C1 segment of cervical spinal cord (tissue), 14 donors: ENCODE measurements at places on chromosomes 3 and 15.

DNA sequence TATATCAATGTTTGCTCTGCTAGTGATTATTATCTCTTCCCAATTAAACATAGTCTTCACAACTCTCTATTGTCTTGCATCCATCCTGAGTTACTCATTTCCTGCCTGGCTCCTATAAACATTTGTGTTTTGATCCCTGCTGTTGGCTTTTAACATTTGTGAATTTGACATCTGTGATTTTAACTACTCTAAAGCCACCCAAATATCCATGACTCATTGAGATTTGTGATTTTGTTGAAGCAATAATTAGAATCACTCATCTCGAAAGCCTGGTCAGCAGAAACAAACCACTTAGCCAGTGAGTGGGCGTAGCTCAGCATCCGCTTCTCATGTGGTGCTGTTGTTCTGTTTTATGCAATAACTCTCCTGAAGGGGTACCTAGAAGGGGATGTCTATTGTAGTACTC lies 174.3 kb upstream of the ZBTB20 start:
- no peak for DNase-seq

DNA sequence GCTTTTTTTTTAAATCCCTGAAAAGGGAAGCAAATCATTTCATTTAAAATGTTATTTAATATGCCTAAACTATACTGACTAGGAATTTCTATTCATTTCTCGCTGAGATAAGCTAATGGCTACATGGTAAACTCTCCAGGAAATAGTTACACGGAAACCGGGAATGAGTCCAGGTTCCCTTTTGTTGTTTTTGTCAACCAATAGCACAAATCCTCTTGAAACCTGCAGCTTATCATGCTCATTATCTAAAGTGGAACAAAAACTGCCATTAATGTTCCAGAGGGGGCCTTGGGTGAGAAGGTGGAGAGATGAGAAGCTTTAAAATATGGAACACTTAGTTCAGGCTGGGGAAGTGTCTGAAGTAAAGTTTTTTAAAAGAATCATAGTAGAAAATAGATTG lies 113.5 kb upstream of the ALCAM start:
- no peak for DNase-seq

DNA sequence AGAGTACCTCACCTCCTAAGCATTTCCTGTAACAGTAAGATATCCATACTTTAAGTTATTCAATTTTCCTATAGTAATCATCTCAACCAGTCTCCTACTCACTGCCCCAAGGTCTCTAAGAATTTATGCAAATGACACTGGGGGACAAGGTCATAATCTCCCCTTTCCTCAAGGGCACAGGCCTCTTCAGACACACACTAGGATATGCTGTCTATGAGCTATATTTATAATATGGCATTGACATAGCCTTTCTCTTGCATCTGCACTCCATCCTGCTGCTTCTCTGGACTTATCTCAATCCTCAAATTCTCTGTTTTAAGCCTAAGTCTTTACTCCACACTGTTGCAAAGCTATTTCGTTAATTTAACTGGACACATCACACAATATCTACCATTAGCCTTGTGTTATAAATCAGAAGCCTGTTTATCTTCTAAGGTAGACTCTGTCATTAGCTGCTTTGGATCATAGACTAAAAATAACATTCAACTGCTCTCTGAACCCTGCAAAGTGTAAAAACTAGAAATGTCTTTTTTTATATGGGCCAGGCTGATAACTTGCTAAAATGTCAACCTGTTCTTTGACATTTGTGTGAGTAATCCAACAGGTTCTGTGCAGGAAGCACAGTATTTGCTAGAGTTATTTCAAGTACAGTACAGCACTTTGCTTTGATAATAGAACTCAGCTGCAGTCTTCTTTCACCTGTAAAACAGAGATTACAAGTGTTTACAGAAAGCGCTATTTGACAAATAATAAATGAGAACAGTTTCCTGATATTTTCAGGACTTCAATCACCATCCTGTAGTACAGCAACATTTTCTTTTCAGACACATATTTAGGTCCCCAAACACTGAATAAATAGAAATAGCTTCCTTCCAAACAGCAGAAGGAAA lies 17.8 kb upstream of the SEC62 start:
- DNase-seq = no peak

DNA sequence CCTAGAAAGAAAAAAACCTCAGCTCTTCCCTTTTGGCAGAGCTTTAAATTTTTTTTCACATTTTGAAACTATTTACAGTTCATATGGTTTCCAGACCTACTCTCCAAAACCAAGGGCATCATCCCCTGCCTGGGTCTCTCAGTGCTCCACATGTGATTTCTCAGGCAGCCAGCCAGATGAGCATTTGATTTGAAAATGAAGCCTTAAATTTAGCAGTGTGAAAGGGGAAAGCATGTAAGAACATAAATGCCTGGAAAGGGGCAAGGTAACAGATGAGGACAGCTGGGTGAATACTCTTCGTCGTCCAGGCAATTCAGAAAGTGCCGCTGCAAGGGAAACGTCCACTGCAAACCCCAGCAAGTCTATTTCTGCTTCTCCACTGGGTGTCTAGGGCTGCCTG lies 94.8 kb downstream of the ATP8B4 start:
- no peak for DNase-seq

DNA sequence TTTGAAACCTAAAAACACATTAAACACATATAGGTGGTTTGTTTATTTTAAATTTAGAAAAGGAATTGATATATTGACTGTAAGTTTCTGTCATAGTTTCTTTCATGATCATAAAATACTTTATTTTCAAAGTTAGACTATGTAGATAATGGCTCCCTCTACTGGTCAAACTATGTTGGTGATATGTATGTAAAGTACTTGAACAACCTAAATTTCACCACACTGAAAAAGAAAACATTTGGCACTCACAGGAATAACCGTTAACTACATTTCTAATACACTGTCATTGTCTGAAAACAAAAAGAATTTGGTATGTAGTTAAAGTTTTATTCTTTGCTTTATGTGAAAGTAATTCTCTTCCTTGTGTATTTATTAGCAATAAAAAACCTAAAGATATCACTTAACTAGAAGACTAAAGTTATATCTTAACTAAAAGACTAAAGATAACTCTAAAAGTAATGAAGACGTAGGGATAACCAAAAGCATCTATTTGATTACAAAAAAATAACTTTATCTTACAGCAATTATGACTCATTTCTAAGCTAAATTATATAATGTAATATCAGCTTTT lies 427.5 kb downstream of the VGLL3 start:
- DNase-seq = no peak

GRCh38 chr3:122349171-122349570 lies 24.1 kb downstream of the CSTA start:
- DNase-seq = no peak

GRCh38 chr3:133213937-133214336 lies 175.7 kb downstream of the TMEM108 start:
- no peak for DNase-seq

- no peak for DNase-seq
Observed at GRCh38 chr3:21877214-21877754, 126.3 kb upstream of the ZNF385D start.

DNA sequence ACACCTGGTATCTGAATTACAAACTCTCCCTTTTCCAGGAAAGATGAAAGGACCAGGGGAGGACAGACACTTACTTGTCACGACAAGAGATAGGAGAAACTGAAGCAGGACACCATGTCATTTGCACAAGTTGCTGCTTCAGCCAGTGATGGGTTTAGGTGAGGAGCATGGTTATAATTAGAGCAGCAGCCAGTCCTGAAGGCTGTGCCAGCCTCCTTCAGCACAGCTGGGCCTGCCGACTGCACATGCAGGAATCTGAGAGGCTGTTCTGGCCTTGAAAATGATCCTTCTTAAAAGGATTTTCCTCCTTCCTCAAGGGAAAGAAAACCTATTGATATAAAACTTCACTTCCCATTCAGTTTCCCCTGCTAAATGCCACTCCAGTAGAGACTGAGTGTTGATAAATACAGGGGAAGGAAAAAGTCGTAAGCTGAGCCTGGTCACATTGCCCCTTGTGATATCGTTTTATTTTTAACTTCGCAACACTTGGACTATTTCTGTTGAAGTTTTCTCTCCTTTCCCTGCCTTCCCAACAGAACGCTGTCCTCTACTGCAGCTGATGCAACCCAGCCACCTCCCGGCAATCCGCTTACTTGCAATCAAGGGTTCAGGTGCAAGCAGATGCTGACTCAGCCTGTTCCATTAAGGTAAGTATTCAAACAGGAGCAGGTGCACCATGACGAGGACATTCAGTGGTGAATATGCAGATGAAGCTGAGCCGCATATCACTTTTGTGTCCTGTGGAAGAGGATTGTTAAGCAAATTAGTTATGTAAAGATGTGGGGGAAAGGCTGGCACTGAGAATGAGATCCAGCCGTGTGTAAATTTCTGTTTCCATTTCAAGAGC lies at the start of gene FBXO40:
FBXO40 (plus strand) TSS at position 524 of the 847 bp plus-strand sequence. CDS start 27,197 bp downstream, outside the sequence.
- DNase-seq = no peak

GRCh38 chr3:32601722-32602121 lies 31.1 kb upstream of the DYNC1LI1 start:
- no peak for DNase-seq

- no peak for DNase-seq
Observed at GRCh38 chr15:52667597-52667996, 11.6 kb downstream of the ATOSA start.

DNA sequence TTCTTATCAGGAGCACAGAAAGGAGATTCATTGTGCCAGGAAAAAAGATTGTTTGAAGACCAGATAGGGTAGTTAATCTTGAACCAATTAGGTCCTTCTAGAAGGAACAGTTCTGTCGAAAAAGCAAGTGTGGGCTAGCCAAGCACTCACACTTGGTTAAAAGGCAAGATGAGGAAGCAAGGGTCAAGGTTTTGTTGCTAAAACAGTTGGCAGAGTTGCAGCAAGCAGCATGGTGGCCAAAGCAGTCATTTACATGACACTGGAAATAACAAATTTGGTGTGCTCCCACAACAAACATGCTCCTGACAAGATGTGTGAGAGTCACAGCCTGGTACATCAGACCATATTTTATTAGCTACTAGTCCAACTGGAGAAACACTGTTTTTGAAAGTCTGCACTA lies 228.0 kb upstream of the CFAP20DC start:
- no peak for DNase-seq

GRCh38 chr3:44079916-44080315 lies 161.8 kb upstream of the TOPAZ1 start:
- DNase-seq = no peak

- DNase-seq = no peak
Observed at GRCh38 chr3:12828751-12829150, 12.6 kb downstream of the RPL32 start.

DNA sequence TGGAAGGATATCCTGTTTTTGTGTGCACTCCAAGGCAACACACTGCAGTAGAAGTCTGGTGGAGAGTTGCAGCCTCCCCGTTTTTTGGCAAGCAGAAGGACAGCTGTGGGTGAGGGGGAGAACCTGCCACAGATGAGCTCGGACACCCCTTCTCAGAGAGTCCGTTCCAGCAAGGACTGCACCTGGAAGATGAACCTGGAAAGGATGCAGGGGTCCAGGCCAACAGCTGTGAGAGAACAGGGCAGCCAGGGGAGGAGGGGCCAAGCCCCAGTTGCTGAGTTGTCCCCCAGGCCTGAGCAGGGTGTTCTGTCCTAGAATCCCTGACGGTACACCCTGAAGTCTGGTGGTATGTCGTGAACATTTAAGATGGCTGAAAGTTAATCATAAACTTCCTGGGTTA lies 30.2 kb downstream of the ZXDC start:
- no peak for DNase-seq

DNA sequence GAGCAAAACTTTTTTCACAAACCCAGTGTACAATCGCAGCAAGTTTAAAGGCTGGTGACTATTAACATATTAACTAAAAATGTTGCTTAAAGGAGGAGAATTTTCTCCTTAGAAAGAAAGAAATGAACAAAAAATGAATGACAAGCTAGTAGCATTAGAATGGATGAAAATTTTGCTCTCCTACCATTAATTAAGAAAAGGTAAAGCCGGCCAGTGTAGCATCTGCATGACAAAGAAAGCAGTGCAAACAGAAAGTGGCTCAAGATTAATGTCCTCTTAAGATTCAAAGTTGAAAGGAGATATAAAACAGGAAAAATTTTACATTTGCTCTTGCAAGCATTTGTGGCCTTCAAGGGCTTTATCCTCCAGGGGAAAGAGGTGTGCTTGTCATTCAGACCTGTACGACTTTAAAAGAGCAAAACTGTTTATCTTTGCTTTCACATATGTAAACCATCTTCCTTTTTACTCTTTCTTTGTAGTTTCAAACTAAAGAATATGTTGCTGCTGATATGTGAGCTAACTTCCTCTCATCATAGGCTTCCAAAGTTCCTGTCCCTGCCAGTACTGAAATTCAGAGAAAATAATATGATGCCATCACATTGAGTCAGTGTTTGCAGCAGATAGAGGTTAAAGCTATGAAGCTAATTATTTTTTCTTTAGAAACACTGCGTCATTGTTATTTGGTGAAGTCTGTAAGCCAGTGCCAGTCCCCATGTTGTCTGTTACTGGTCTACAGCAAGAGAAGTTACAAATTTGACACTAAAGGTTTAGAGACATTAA lies 439.1 kb upstream of the GRM7 start:
- no peak for DNase-seq

DNA sequence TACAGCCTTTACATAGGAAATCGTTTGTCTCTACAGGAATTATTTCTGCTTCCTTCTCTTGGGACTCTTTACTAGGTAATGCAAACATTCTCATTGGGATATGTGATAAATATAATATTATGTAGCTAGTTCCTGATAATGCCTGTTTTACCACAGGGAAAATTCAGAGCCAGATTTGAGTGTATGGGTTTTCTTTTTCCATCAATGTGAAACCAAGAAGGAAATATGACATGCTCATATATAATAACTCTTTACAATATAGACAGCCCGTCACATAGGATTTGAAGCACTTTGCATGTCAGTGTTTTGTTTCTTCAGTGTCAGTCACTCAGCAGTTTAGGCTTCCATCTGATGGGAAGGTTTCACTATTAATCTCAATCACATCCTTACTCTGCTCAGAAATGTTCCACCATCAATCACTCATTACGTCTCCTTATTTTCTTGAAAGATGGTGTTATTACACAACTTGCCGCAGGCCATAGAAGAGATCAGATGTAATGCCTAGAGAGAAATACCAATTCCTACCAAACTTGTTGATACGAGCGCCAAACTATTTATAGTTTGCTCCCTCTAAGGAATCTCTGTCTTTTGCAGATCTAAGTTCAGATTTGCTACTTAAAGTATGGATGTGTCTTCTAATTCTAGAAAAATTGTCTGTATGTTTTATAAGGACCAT lies 314.8 kb downstream of the DIPK2A start:
- no peak for DNase-seq

DNA sequence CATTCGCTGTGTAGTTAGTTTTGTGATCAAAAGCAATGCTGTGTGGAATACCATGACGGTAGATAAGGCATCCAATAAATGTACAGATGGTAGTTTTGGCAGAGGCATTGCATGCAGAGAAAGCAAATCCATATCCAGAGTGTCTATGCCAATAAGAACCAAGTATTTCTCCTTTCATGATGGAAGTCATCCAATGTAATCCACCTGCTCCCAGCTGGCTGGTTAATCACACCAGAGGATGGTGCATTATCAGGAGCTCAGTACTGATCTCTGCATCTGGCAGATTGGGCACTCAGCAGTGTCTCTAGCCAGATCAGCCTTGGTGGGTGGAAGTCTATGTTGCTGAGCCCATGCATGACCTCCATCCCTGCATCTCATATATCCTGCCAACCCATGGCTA lies 677.7 kb upstream of the NECTIN3 start:
- no peak for DNase-seq
